Fibroblast of lung (primary cell): ENCODE measurements at places on chromosomes 11 and 22. TPM values are rescaled to one million over a fixed set of nuclear protein-coding genes. Genes with fewer than 3 reads are reported as not detected.

DNA sequence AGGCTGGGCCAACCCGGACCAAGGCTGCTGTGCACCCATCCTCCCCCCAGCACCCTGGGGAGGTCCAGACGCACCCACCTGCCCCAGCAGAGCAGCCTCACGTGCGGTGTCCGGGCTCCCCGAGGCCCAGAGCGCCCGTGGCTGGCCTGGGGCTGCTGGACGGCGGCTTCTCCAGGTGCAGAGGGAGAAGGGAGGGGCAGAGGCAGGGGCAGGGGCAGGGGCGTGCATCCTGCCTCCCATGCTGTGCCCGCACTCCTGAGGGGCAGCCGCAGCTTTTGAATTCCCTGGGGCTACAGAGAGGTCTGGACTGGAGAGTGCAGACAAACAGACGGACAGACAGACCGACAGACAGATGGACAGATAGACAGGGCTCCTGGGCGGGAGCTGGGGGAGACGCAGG, 83.6 kb upstream of the PRR5 start:
- no peak overlapping the region for H3K27ac ChIP-seq
- no peaks in the 10 kb centered on the region for H3K4me1 ChIP-seq
- H3K4me3 ChIP-seq: no peak overlapping the region
- H3K36me3 ChIP-seq: no peaks in the 10 kb centered on the region
- no peaks in the 10 kb centered on the region for H3K27me3 ChIP-seq

DNA sequence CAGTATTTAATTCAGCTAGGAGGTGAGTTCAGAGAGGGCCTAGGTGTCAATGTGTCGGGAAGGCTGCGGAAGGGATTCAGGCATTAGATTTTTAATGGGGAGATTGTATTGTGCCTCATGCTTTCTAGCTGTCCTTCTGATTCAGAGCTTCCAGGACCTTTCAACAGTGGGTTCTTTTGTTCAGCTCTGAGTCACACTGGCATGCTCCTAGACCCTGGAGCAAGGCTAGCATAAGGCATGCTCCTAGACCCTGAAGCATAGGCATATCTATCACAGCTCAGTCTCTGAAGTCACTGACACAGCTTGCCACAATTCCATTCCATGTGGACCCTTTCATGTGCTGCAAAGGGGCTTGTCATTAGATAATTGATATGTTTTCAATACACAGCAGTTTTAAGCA, 396.9 kb downstream of the RAB38 start:
- no peak overlapping the region for H3K27ac ChIP-seq
- H3K36me3 ChIP-seq: no peaks in the 10 kb centered on the region
- H3K27me3 ChIP-seq: no peaks in the 10 kb centered on the region
- H3K4me1 ChIP-seq: no peaks in the 10 kb centered on the region

DNA sequence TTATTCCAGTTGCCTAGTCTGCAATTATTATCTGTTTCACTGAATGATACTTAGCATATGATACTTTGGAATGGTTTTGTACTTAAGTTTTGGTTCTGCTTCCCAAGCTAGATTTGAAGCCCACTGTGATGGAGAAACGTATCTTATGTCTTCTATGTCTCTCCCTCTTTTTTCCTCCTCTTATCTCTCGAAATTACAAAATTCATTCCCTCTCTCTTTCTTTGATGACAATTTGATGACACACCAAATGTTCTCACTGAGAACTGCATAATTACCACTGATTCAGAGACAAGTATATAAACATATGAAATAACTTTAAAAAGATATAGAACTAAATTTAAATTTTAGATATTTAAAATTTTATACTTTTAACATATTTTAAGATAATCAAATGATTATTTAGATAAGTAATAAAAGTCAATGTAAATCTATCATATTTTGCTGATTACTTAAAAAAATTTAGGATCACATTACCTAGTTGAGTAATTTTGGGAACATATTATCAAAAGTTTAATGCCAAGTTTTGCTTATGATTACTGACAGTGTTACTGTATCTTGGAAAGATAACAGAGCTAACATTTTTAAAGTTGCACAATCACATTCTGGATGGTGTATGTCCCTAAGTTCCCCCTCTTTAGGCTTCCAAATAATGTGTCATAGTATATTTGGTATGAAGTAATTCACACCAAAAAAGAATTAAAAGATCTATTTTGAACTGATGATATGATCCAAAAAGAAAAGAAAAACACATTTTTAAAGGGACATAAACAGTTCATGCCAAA, 255.3 kb downstream of the SBF2 start:
- H3K4me1 ChIP-seq: no peaks in the 10 kb centered on the region
- no peak overlapping the region for H3K27ac ChIP-seq
- no peak overlapping the region for H3K4me3 ChIP-seq
- no peaks in the 10 kb centered on the region for H3K27me3 ChIP-seq

- no peak overlapping the region for H3K4me3 ChIP-seq
- peak; percentile 85 for DNase-seq
- H3K27me3 ChIP-seq: no peaks in the 10 kb centered on the region
- H3K36me3 ChIP-seq: no peaks in the 10 kb centered on the region
- H3K4me1 ChIP-seq: peaks cover 19% of the 10 kb centered on the region
These were observed 11.7 kb upstream of the SORL1-AS1 start for GRCh38 chr11:121464352-121464946.

DNA sequence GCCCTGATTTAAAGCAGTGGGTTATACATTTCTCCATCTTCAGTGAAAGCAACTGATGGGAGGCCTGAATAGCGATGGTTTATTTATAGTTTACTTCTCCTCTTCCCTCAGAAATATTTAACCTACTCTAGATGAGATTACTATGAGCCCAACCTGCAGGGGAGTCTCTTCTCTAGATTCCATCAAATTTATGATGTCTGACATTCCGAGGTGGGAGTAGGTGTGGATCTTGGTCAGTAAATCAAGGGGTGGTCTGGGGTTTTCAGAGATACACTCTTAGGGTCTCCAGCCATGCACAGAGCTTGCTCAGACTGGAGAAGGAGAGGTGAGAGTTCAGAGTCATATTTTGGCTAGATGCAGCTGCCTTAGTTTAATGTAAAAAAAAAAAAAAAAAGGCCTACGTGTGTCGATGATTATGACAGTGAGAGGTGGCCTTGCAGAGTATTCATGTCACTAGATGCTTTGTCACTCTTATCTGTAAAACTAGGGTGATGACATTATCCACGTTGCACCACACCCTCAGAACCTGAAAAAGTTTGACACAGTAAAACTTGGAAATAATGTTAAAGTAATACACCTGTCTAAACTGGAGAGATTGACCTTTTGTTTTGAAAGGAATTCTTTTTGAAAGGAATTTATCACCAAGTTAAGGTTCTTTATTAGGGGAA, 81.2 kb downstream of the EXT2 start:
- H3K4me1 ChIP-seq: peaks cover 2% of the 10 kb centered on the region
- no peak overlapping the region for H3K27ac ChIP-seq
- no peak overlapping the region for H3K4me3 ChIP-seq
- no peak for DNase-seq
- no peaks in the 10 kb centered on the region for H3K27me3 ChIP-seq

DNA sequence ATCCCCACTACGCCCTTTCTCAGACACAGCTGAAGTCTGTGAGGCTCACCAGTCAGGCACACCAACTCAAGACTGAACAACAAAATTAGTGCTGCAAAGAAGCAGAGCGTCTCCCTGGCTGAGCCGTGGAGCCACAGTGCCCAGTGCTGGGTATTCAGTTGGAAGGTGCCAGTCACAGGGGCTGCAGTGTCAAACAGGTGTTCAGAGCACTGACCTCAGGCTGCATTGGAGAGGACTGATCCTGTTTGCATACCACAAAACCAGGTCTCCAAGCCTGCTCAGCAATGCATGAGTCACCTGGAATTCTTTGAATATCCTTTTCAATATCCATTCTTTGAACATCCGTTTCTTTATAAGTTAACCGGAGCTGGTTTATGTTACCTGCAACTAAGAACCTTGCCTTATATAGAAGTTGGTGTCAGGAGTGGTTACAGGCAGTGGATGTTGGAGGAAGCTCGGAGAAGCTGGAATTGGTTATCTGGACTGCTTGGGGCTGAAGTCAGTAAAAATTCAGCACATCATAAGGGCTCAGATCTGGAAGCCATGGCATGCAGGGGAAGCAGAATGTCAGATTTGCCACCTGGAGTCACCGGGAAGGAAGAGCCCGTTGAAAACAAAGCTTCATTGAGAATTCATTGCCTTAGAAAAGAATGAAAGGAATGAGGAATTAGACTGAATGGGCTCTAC, 30.3 kb downstream of the PDGFB start:
- peak; percentile 67 for DNase-seq
- no peak overlapping the region for H3K27ac ChIP-seq
- no peaks in the 10 kb centered on the region for H3K36me3 ChIP-seq
- no peaks in the 10 kb centered on the region for H3K27me3 ChIP-seq

- no peak overlapping the region for H3K4me3 ChIP-seq
- no peaks in the 10 kb centered on the region for H3K4me1 ChIP-seq
- DNase-seq: no peak
- H3K27me3 ChIP-seq: no peaks in the 10 kb centered on the region
- H3K36me3 ChIP-seq: no peaks in the 10 kb centered on the region
These were observed 148.3 kb downstream of the CEP164 start for GRCh38 chr11:117475716-117476530.

GRCh38 chr11:23143022-23143421, 282.7 kb upstream of the CCDC179 start:
- no peak overlapping the region for H3K27ac ChIP-seq
- no peak overlapping the region for H3K4me3 ChIP-seq
- H3K27me3 ChIP-seq: no peaks in the 10 kb centered on the region

DNA sequence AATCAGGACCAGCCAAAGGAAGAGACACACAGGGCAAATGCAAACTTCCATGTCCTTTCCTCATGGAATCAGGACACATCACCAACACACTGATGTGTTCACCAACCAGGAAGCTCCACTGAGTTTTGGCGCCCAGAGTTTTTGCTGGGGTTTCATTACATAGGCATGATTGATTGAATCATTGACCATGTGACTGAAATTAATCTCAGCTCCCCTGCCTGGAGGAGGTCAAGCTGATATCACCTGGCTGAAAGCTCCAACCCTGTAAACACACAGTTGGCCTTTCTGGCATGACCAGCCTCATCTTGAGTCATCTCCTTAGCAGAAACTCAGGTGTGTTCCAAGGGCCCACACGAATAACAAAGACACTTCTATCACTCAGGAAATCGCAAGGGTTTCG, 133.2 kb downstream of the TRIM29 start:
- H3K36me3 ChIP-seq: no peaks in the 10 kb centered on the region
- H3K4me1 ChIP-seq: no peaks in the 10 kb centered on the region

- H3K36me3 ChIP-seq: peaks cover 9% of the 10 kb centered on the region
- H3K27ac ChIP-seq: peak overlapping the region; percentile 46
- peaks cover 4% of the 10 kb centered on the region for H3K4me1 ChIP-seq
- no peak for DNase-seq
These were observed 123.2 kb downstream of the MICAL2 start for GRCh38 chr11:12233602-12233925.

GRCh38 chr11:22878604-22879003, 18.3 kb upstream of the CCDC179 start:
- H3K4me3 ChIP-seq: no peak overlapping the region
- no peak for DNase-seq
- no peaks in the 10 kb centered on the region for H3K27me3 ChIP-seq
- H3K27ac ChIP-seq: no peak overlapping the region
- no peaks in the 10 kb centered on the region for H3K36me3 ChIP-seq

- H3K4me3 ChIP-seq: no peak overlapping the region
- no peak overlapping the region for H3K27ac ChIP-seq
- H3K27me3 ChIP-seq: peaks cover 2% of the 10 kb centered on the region
- H3K36me3 ChIP-seq: no peaks in the 10 kb centered on the region
- H3K4me1 ChIP-seq: peaks cover 3% of the 10 kb centered on the region
These were observed 561.1 kb downstream of the MN1 start for GRCh38 chr22:27240298-27241075.

DNA sequence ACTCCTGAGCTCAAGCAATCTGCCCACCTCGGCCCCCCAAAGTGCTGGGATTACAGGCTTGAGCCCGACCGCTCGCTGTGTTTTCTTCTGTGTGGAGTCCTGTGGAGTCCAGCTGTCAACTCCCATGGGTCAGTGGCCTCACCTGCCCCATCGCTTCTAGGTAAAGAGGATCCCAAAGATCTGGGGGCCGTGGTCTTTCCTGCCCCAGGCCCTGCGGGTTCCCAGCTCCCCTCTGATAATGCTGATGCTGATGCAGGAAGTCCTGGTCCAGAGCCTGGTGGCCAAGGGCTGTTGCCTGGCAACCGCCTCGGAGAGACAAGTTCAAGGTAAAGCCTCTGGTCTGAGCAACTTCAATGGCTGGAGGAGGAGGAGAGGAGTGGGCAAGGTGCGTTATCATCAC, 9.6 kb downstream of the SSTR3 start:
- DNase-seq: no peak
- H3K4me1 ChIP-seq: peaks cover 9% of the 10 kb centered on the region
- H3K27ac ChIP-seq: no peak overlapping the region

GRCh38 chr22:19036523-19037273, 85.5 kb downstream of the DGCR2 start:
- no peak overlapping the region for H3K27ac ChIP-seq
- DNase-seq: no peak
- H3K36me3 ChIP-seq: peaks cover 10% of the 10 kb centered on the region
- no peaks in the 10 kb centered on the region for H3K4me1 ChIP-seq

DNA sequence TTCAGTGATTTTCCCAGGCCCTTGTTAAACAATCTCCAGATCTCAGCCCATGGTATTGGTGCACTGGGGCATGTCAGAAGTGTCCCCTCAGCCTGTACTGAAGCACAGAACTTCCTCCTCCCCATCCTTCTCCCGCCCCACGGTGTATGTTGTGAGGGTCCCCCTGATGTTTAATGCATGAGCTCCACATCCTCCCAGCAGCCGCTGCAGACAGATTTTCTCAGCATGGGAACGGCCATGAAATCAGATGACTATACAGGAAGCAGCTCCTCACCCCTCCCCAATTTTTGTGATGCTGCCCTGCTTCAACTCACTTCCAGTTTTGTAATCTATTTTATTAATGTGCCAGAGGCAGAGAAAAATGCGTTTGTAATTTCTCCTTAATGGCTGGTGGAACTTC, 406.0 kb downstream of the MIAT start:
- H3K4me1 ChIP-seq: no peaks in the 10 kb centered on the region
- no peaks in the 10 kb centered on the region for H3K36me3 ChIP-seq
- H3K27me3 ChIP-seq: peaks cover 11% of the 10 kb centered on the region
- no peak overlapping the region for H3K4me3 ChIP-seq
- H3K27ac ChIP-seq: no peak overlapping the region

GRCh38 chr11:28629235-28629634, 521.0 kb downstream of the METTL15 start:
- no peak for DNase-seq
- no peaks in the 10 kb centered on the region for H3K36me3 ChIP-seq
- H3K27me3 ChIP-seq: no peaks in the 10 kb centered on the region
- peaks cover 3% of the 10 kb centered on the region for H3K4me1 ChIP-seq
- no peak overlapping the region for H3K27ac ChIP-seq

GRCh38 chr11:16815047-16815767, 76.8 kb downstream of the C11orf58 start:
- no peaks in the 10 kb centered on the region for H3K4me1 ChIP-seq
- H3K36me3 ChIP-seq: no peaks in the 10 kb centered on the region
- peak; percentile 21 for DNase-seq
- H3K27me3 ChIP-seq: peaks cover 14% of the 10 kb centered on the region

Gene CRYBA4
- not detected in 2 replicates for total RNA-seq

Gene SERPIND1
- not detected in 2 replicates for total RNA-seq

Gene ISX
- not detected in 2 replicates for total RNA-seq

Gene RTN4RL2
- total RNA-seq: 0.17 and 0.26 TPM in 2 replicates

Gene CTSW
- not detected in 2 replicates for total RNA-seq

Gene TEX12
- total RNA-seq: 0.17 TPM in 1 of 2 replicates, not detected in the other

Gene FBXO7
- 39.5 and 51.2 TPM in 2 replicates for total RNA-seq

Gene DNAJB7
- total RNA-seq: not detected in 2 replicates

Gene CSF2RB
- total RNA-seq: not detected in 2 replicates

Gene FADD
- total RNA-seq: 32.0 and 36.5 TPM in 2 replicates

Gene GAL3ST3
- total RNA-seq: under 0.01 TPM in 1 of 2 replicates, not detected in the other
